ENCODE measurements at places on chromosomes 4 and X.

DNA sequence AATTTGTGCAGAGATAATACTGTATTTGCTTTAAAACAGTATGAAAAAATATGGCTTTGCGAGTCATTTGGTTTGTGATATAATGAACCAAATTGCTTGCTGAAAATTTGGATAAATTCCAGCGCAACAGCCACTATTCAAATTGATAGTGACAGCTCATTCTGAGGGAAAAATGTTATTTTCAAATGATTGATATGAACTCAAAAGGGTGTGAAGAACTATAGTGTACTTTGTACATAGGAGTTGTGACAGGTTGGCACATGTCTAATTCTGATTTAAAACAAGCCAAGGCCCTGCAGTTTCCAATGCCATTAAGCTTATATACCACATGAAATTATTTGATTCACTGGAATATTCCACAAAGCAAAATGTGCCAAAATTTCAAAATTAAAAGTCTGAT is 1628.9 kb upstream of the AGA start:
- DNase-seq, result no peak

GRCh38 chr4:158492391-158492790 is 29.3 kb upstream of the RXFP1 start:
- no peak for DNase-seq

- no peak for DNase-seq
These were observed 408.2 kb downstream of the SMARCA1 start for GRCh38 chrX:129115104-129115503.

DNA sequence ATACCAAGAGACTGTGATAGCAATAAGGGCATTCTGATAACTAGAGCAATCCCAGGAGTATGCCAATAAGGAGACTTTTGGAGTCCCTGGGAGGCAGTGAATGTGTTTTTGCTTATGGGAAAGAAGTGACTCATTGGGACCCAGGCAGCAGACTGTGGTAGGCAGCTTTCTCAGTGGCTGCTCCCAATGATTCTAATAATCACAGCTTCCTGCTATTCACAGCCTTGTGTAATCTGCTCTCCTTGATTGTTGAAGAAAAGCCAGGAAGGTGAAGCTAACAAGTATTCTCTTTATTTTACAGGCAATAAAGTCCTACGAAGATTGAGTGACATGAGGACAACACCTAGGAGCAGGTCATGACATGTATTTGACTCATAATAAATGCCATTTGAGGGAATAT is 70.3 kb upstream of the DDX60 start:
- no peak for DNase-seq

DNA sequence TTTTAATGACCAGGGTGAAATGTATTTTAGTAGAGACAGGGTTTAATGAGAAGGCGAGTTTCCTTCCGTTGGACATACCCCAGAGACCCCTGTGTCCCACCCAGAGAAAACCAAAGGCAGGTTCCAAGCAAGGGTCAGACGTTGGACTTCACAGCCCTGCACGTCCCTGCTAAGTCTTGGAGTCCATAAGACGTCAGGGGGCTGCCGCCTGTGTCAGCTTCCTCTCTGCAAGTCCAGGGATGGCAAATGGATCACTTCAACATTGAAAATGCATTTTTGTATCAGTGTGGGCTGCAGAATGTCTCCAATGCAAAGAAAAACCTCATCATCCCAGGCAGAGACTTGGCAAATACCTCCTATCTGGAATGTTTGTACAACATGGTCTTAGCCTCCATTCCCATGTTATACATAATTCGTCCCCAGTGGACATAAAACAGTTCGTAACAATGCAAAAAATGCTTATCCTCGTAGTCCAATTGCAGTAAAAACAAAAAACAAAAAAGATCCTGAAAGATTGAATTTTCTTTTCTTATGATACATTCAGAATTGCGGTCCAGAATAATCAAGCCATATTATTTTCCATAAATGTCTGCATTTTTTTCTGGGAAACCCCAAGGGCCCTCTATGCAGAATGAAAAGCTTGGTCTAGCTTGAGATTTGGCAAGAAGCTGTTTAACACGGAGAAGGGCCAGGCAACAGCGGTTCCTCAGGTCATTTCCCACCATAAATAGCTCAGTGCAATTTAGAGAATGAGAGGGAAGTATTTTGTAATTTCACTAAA is 190.9 kb downstream of the SHOX start:
- no peak for DNase-seq

DNA sequence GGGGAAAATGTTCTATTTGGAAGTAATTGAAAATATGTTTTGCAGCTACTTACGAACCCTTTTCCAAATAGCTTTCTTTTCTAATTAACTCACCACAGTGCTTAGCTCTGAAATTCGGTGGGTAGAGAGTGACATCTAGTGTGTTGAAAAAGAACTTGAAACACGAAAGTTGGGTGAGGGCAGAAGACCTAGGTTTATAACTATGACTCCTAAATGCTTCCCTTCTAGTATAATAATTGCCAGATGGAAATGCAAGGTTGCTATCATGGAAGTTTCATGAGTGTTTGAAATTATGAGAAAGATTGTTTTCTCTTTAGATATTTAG is 77.3 kb upstream of the NOCT start:
- no peak for DNase-seq

GRCh38 chrX:19556202-19556601 is 40.9 kb upstream of the MAP3K15 start:
- no peak for DNase-seq

DNA sequence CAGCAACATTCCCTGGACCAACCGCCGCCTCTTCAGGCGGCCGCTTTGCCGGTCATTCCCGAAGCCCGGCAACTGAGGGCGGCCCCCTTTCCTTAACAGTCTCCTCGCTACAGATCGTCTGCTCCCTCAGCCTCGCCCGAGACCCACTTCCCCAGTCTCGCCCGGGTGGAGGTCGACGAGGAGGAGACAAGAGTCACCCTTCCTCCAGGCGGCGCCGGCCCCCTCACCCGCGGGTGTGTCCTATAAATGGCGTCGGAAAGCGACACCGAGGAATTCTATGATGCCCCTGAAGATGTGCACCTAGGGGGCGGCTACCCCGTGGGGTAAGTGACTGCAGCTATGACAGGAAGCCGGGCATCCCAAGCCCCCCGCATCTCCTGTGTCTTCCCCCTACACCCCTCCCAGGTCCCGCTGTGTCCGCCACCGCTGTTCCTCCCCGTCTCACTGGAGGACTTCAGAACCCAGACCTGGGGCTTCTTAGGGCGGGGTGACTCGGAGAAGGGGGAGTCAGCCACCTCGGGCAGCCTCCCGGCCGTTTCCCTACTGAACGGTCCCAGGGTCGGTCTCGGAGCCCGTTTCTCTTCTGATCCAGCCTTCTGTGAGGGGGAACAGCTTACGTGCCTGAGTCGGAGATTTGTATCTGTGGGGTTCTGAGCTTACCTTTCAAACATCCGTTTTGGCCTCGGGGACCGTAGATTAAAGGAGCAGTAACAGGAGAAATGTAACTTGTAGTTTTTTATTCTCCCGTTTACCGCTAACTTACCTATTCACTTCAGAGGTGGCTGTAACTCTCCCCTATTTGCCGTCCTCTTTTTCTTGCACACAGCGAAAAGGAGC is 570 bp downstream of the WDR44 start:
- peak; percentile 58 for DNase-seq

- DNase-seq, result no peak
These were observed 47.7 kb downstream of the SOD3 start for GRCh38 chr4:24843096-24843495.

- no peak for DNase-seq
These were observed 43.6 kb downstream of the CD99L2 start for GRCh38 chrX:150854856-150855255.

DNA sequence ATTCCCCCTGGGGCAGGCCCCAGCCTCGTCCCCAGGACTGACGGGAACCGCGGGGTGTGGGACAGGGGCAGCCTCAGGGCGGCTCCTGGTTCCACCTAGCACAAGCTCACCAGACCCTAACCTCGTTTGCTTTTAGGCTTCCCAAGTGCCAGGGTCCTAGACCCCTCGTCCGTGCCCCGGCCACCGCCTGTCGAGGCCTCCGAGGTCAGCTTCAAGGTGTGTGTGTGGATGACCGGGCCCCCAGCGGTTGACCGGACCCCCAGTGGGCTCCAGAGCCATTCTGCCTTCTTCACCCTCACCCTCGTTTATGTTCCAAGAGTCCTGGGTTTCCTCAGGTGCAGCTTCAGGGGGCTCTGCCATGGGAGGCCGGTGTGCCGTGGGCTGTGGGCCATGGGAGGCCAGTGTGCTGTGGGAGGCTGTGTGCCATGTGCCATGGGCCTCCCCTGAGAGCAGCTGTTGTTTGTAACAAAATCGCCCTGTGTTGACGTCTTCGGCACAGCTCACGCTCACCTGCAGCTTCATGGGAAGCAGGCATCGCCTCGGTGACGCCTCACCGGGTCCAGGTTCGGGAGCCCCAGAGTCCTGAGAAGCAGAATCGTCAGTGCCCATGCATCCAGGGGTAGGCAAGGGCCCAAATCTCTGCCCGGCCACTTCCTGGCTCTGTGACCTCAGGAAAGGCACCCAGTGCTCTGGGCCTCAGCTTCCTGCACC is 43.0 kb upstream of the HMX1 start:
- DNase-seq, result no peak

- no peak for DNase-seq
These were observed 33.5 kb downstream of the SNX25 start for GRCh38 chr4:185242749-185243533.

- DNase-seq, result no peak
These were observed 9.5 kb upstream of the ANKRD50 start for GRCh38 chr4:124722071-124722470.

DNA sequence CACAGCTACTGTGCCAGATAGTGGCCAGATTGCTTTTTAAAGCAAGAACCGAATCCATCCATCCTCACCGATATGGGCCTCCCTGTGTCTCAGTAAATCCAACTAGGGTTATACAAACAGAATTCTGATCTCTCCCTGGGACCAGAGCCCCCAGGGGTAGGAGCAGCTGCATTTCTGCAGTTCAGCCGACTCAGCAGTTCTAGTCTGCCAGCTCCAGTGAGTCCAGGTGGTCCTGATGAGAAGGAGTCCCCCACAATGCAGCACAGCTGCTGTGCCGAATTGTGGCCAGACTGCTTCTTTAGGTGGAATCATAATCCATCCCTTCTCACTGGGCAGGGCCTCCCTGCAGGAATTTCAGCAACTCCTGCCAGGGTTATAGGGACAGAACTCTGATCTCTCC is 532.9 kb downstream of the ACTRT1 start:
- DNase-seq, result no peak

GRCh38 chrX:120751683-120752082 is 121.8 kb upstream of the C1GALT1C1 start:
- DNase-seq, result no peak

GRCh38 chrX:72296991-72297390 is 8.7 kb downstream of the CITED1 start:
- DNase-seq, result no peak

DNA sequence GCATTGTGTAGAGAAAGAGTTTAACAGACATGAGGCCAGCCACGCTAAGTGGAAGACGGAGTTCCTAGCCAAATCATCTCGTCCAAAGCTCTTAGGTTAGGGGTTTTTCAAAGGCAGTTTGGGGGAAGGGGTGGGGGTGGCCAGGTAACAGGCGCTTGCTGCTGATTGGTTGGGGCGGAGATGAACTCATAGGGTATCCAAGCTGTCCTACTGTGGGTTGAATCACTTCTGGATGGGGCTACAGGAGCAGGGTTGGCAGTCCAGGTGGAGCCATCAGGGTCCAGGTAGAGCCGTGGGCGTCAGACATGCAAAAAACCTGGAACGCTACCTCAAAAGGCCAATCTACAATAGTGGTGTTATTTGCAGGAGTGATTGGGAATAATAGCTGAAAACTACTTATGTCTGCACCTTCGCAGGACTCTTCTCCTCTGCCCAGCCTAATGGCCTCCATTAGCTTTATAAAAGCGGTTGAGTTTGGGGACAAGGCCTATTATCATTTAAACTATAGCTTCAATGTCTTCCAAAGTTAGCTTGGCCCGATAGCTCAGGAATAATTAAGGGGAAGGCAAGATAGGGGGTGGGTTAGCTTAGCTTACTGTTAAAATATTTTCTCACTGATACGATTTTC is 579.6 kb downstream of the NLGN4X start:
- DNase-seq, result no peak

GRCh38 chr4:183832776-183833450 is 72.2 kb upstream of the STOX2 start:
- no peak for DNase-seq

DNA sequence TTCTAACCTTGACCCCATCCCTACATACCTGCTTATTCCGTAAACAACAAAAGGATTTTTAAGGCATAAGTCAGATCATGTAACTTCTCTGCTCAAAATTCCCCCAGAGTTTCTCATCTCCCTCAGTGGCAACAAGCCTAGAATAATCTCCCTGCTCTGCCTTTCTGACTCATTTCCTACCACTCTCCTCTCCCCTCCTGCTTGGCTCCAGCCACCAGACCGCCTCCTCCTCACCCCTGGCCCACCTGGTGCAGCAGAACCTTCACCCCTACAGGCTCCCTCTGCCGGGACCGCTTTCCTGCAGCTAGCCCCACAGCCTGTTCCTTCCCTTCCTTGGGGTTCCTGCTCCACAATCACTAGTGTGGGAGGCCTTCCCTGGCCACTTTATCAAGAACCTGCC is 32.1 kb downstream of the TSPAN5 start:
- DNase-seq, result peak; percentile 17

DNA sequence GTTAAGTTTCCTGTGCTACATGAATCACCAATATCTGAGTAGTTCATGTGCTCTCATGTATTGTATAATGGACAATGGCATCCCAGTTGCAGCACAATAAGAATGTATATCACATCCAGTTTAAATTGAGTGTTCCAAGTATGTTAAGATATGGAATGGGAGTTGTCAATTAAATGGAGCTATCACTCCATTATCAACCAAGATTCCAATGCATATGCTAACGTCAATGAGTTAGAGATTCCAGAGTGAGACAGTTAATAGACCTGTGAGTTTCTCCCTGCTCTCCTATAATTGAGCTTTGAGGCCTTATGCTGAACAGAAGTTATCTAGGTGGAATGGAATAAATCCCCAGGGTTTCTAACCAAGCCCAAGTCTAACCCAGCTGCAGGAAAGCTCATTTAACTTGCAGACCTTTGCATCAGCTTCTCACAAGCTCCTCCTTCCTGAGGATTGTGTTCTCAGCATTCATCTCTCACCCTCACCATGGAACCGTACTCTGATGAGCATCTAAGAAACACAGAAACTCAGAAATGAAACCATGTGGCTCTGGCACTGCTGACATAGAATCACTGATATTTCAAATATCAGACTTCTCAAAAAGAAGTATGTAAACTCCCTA is 84.8 kb downstream of the TIGD2 start:
- no peak for DNase-seq

DNA sequence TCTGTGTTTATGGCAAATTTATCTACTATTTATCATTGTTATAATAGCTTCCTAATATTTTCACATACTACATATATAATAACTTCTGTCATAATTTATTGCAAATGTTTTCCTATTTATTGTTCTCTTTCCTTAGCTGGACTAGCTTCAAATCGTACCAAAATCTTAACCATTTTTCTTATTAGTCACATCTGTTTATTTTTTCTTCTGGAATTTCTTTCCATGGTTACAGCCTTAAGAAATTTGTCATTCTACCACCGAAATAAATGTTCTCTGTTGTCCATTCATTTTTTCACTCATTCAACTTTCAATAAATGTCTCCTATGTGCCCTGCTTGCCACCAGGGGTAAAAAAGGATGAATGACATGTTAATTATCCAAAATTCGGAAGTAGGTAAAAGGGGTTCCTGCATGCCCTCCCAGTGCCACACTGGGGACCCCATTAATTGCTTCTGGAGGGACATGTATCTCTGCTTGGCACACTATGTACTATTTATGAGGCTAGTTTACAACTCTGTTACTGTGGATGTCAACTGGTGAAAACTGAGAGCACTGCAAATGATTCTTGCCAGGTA is 182.1 kb downstream of the SH3KBP1 start:
- DNase-seq, result no peak
